ENCODE measurements at places on chromosomes 1 and 21.

DNA sequence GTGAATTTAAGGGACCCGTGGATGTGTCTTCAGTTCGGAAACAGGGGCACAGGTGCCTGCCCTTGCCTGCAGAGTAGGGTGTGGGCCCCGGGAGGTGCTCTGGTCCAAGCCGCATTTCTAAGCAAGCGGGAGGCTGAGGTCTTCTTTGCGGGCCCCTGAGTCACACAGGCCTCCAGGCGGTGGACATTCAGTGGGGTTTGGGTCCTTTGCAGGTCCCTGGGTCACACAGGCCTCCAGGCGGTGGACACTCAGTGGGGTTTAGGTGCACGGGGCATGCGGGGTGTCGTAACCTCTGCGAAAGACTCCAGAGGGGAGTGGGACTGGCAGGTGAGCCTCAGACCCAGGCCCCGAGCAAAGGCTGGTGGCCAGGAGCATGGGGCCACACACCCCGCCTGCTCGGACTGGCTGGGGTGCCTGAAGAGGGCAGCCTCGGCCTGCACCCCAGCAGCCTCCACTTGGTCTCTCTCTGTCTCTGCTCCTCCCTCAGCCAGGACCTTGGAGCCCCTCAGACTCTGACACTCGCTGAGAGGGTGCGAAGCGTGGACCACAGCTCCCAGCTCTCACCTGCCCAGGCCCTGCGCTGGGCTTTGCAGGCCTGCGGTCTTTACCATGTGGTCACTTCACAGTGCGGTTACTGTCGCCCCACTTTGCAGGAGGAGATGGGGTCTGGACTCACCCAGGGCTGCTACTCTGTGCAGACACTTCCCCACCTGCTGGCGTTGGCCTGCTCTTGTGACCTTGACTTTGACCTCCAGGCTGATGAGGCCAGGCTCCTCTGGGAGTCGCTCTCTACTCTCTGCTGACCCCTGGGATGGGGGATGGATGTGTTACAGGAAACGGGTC is 6.0 kb upstream of the AGPAT3 start:
- no peak for DNase-seq

GRCh38 chr1:54951810-54952226 is 28.6 kb upstream of the TMEM61 start:
- no peak for DNase-seq

GRCh38 chr1:206421616-206422340 is 48.5 kb upstream of the IKBKE start:
- no peak for DNase-seq

- no peak for DNase-seq
Measured at GRCh38 chr1:2208309-2209239, 14.0 kb upstream of the FAAP20 start.

DNA sequence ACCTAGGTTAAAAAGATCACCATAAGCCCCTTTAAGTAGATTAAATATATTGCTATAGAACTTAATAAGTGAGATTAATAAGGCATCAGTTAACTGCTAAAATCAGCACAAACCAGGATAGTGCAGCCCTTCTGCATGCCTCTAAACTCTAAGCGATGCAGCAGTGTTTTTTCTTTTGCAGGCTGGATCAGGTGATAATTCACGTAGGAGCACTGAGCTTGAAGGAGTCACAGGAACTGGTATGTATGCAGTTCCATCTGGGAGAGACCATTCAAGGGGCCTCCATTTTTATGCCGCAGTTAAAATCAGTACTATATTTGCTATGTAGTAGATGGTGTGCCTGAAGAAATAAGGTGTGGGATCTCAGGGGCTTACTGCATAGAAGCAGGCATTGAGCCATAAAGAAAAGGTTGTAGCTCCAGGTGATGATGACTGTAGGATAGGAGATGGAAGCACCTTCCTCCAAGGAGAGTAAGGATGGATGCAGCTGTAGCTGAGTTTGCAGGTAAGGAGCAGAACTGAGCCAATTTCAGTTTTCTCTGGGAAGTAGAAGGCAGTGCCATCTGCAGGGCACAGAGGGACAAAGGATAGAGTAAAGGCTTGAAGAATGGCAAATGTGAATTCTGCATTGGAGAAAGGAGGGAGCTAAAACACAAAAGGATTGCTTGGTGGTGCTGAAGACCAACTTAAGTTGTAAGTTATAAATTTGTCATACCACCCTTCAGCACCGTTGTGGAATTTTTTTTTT is 22.6 kb downstream of the NPL start:
- no peak for DNase-seq

GRCh38 chr1:192805832-192806323 is 3.0 kb upstream of the RGS2 start:
- DNase-seq, result peak; percentile 1

GRCh38 chr1:33098371-33098770 is 17.4 kb downstream of the AZIN2 start:
- DNase-seq, result no peak

DNA sequence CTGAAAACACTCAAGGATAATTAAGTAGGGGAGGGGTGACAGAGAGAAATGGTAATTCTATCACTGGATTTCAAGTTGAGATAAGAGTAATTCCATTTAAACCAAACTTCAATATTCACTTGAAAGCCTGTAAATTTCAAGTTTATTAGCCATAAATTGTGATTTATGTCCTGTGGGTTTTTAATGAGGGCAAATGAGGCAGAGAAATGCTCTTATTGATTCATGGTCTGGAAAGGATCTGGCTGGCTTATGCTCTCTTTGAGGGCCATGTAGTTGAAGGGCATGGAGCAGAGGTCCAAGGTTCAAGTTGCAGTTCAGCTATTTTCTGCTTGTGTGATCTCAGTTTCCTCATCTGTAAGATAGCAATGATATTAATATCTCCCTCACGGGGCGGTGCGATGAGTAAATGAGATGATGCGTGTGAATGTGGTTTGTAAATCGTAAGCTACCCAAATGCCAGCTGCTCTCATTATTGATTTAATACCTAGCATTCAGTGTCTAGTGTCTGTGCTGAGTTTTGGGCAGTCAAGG is 12.3 kb downstream of the OLFML3 start:
- no peak for DNase-seq

DNA sequence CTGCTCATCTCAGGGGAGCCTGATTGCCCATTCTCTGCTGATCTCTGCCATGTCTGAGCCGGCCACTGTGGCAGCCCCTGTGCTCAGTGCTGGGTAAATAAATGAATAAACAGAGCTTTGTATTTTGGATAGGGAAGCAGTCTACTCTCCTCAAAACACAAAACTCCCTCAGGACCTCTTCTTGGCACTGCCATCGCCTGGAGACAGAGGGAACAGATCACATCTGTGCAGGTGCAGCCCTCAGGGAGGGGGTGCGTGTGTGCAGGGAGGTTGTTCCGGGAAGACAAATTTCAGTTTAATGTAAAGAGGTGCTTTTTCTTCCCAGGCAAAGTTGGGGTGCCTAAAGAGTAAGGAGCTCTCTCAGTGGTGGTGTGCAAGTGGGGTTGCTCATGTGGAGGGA is 7.7 kb upstream of the FAM167B start:
- no peak for DNase-seq

DNA sequence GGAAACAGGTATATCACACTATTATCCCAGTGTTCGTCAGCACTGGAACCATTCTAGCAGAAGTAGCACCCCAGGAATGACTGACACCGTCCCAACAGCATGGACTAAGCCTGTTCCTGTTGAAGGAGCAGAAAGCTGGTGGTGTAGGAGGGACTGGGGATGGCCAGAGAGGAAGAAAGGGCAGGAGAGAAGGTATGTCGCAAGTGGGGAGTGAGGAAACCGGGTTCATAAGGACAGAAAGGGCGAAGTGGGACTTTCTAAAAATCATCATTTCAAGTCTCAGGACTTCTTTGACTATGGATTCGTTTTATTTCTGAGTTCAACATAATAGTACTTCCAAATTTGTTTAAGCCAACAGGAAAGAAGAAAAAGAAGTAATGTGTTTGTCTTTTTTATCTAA is 19.7 kb upstream of the MX1 start:
- DNase-seq, result no peak

- no peak for DNase-seq
Measured at GRCh38 chr1:32336963-32337675, 1.1 kb upstream of the MARCKSL1 start.

DNA sequence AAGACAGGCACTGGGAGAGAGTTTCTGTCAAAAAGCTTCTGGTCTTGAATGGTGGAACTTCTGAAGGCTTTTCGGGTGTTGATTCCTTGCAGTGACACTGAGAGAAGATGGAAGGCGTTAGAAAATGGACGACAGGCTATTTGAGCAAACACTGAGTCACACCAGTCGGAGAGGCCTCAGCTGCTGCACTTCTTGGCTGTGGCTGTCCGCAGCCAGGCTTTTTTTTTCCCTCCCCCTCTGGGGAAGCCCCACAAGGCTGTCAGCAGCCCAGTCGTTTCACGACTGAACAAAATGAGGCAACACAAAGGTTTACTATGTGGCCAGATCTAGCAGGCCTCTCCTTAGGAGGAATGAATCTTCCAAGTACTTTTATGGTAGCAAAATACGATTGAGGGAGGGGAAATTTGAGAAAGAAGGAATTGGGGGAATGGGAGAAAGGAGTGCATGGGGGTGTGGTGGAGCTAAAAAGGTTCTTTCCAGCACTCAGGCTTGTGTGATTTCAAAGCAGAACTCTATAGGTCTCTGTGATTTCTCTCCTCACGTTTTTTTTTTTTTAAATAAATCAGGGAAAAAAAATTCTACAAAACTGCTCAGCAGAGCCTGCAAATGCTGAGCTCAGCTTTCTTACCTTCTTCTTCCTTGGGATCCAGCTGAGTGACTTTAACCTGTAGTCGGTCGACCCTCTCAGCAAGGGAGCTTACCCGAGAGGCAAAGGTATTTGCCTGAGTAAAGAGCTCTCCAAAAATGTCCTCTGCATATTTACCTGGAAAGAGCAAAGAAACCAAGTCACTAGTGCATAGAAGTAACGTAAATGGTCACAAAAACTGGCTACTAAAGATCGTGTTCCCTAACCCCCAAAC is 26.1 kb downstream of the GPR3 start:
- peak; percentile 62 for DNase-seq

DNA sequence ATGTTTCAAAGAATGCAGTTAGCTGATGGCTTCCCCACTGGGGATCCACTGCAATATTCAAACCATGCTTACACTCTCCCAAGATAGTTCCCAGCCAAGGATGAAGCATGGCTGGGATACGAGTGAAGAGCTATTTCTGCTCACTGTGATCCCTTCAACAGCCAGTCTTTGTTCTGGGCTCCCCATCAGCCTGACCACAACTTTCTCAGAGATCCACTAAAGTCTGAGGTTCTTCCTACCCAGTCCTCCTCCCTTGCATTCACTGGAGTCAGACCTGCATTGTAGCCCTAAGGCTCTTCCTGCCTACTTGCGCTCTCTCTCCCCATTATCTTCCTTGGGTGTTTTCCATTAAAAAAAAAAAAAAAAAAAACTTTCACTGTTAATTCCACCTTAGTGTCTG is 101.4 kb downstream of the TTLL7 start:
- no peak for DNase-seq

DNA sequence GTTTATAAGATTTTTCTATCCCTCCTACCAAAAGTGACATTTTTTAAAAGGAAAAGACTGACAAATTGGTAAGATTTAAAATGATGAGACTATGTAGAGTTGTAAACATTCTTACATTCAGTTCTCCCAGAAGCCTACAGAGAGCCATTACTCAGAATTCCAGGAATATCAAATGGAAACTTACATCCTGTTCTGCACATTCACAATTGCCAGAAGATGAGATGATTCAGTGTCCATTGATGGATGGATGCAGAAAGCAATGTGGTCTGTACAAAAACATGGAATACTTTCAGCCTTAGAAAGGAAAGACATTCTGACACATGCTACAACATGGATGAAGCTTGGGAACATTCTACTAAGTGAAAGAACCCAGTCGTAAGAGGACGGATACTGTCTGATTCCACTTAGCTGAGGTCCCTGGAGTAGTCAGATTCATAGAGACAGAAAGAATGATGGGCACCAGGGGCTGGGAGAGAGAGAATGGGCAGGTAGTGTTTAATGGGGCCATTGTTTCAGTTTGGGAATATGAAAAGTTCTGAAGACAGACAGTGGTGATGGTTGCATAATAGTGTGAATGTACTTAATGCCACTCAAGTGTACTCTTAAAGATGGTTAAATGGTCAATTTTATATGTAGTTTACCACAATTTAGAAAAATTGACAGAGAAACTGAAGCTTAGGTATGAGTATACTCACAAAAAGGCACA is 16.6 kb downstream of the MX1 start:
- no peak for DNase-seq

- no peak for DNase-seq
Measured at GRCh38 chr1:935751-936231, 12.1 kb downstream of the SAMD11 start.

- DNase-seq, result no peak
Measured at GRCh38 chr1:47554901-47555300, 117.1 kb downstream of the FOXD2 start.

GRCh38 chr21:23837564-23837963 is 1769.7 kb downstream of the MRPL39 start:
- no peak for DNase-seq

GRCh38 chr1:211654838-211655787 is 20.3 kb downstream of the NEK2 start:
- DNase-seq, result peak; percentile 76

DNA sequence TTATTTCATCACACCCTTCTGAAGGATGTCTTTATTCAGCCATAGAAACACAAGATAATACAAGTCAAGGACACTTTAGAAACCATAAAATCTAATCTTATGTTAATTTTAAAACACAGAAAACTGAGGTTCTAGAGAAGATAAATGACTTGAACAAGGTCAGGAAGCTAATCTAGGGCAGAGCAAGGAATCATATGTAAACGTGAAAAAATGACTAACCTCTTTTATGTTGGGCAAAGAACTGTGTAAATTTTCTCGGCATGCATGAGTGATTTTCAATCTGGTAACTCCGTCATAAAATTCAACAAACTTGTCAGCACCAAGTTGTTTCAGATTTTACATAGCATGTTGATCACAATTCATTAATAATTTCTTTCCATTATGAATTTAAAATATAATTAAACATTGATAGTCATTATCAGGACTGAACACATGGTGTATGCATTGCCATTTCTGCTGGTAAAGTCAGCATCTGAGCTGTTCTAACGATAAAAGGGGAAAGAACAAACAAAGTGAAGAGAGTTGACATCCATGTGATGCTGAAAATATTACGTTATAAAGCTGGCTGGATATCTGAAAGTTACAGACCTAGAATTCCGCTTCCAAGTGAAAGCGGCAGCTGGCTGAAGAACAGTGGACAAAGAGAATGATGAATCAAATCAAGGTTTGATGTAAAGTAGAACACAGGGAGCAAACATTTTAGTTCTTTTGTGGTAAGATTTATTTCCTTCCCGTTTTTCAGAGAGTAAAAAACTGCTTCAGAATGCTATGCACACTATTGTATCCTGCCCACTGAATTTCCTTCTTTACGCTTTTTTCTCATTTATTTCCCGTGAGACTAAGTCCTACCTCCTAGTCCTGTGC is 1037.4 kb upstream of the TMPRSS15 start:
- DNase-seq, result no peak

GRCh38 chr1:177219554-177220458 is 49.0 kb downstream of the BRINP2 start:
- no peak for DNase-seq

DNA sequence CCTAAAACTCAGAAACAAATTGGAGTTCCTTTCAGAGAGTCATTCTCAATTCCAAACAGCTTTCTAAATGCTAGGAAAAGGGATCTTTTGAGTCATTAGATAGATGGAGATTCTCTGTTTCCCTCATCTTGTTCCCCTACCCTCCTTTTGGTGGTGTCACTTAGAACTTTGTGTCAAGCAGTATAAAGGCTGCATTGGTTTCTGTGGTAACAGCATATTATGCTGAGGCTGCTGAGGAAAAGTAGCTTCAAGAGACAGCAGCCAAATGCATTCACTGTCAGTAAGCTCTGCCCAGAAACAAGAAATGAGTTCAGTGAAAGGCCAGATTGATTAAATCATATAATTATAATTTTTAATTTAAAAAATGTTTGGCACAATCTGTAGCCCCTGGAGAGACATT is 144.1 kb downstream of the LRRC40 start:
- no peak for DNase-seq

- DNase-seq, result no peak
Measured at GRCh38 chr1:237227476-237227875, 185.5 kb downstream of the RYR2 start.

All from stimulated activated CD4-positive, alpha-beta T cell treated with anti-CD3 and anti-CD28 coated beads, Interleukin-15, amount 100 ng/mL, for 48 hours (primary cell).